SK-N-SH treated with all-trans-retinoic acid at 6 μM for 48 hours (cell line): ENCODE measurements at places on chromosomes 1 and 21.

GRCh38 chr1:159779403-159779851 is 1.3 kb upstream of the DUSP23 start:
- ATAC-seq: no peak

- ATAC-seq: no peak
Observed at GRCh38 chr1:222600281-222600680, 10.5 kb upstream of the TAF1A start.

DNA sequence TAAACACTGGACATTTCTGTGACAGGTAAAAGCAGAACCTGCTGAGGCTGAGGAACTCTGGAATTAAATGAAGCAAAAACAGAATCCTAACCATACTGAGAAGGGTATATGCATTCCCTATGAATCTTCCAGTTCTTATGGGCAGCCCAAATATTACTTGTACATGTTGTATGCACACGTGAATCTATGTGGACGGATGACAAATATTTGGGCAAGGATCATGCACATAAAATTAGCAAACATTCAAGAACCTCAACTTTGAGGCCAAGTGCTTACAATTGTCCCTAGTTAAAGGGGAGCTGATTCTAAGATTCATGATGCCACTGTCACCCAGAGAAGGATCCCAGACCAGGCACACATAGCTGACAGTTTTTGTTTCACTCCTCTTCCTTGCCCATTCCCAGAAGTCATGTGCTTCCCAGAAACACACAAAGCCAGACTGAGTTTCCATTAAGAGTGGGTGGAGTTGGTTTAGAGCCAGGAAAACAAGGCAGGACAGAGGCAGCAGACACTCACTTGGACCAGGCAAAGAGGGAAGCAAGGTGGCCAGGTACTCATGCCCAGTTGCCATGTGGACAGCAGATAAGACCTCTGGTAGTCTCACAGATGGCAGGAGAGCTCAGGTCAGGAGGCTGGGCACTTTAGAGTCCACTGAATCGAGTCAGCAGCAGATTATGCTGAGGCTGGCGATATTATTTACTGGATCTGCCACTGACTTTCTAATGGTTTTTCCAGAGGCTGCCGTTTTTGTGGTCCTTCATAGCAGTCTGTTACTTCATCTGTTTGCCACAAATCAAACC is 25.6 kb downstream of the AK2 start:
- no peak; the same call in 2 of the 3 replicates for ATAC-seq

GRCh38 chr1:109622137-109622892 is 2.7 kb downstream of the AMPD2 start:
- ATAC-seq: no peak

GRCh38 chr1:58390091-58390490 is 156.4 kb downstream of the OMA1 start:
- no peak for ATAC-seq

DNA sequence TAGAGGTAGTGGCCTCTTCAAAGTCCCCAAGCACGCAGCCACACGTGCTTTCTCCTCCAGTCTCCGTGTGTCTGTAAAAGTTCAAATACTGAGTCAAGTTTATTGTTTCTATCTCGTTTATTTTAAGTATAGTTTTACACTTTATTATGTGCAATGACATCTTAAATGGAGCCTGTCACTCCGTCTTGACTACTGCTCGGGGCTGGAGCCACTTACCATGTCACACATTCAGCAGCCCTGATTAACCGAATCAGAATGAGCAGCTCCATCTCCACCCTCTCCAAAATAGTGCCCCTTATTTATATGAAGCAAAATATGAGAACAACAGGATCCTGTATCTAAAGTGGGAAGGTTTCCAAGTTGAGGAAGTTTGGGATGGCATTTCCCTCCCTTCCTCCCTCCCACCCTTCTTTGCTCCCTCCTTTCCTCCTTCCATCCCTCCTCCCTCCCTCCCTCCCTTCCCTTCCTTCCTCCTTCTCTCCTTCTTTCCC is 201.0 kb downstream of the PBX1 start:
- ATAC-seq: no peak

GRCh38 chr1:176557543-176558258 is 94.7 kb downstream of the PAPPA2 start:
- no peak for ATAC-seq

- peak; percentile 38 for ATAC-seq
Observed at GRCh38 chr1:41359211-41360073, 1.8 kb upstream of the FOXO6 start.

DNA sequence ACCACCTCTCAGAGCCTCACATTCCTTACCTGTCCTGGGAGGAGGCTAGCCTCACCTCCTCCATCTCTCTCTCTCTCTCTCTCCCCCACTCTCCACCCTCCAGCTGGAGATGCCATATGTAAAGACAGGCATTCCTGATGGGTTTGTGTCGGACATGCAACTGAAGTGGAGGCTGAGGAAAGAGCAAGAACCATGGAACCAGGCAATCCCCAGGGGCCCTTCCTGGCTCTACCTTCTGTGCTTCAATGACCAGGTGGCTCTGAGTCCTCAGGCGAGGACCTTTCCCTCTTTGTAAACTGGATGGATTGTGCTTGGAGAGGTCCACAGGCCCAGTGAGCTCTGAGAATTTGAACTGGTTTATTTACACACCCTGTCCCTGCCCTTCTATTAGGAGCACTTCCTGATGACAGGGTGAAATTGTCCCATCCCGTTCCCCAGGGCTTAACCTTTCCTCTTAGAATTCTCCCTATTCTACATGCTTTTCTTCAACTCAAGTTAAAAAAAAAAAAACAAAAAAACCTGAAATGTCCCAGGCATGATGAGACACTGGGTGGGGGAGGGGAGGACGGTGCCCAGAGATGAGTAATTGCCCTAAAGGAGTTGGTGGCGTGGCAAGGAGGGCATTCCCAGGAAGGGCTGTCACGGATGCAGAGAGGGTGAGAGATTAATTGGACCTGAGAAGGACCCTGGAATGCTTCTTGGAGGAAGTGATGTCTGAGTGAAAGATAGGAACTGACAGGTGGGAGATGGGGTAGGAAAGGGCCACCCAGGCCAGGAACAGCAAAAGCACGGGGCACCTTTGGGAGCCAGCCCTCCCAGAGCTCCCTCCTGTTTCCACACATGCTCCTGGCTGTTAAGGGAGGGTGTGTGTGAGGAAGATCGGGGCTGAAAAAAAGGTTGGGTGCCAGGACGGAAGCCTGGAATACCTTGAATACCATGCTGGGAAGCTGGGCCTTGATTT is 50.2 kb upstream of the WASF2 start:
- peak; percentile 23 for ATAC-seq

DNA sequence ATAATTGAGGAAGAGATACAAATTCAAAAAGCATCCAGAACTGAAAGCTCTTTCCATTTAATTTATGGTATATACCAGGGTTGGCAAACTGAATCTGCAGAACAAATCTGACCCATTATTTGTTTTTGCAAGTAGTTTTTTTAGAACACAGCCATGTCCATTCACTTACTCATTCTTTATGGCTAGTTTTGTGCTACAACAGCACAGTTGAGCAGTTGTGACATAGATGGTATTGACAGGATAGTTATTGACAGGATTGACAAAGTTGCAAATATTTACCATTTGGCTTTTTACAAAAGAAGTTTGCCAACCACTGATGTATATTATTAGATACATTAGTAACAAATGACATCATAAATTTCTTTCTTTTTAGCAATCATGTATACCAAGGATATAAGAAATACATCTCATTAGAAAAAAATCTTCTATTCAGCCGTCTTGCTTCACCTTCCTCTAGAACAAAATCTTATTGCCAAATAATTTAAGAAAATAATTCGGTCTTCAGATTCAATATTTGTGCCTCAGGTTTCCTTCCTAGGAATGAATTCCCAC is 9.4 kb downstream of the ADAMTS1 start:
- ATAC-seq: no peak

- peak; percentile 98 for ATAC-seq
Observed at GRCh38 chr1:210400043-210400840, 71.5 kb downstream of the HHAT start.

DNA sequence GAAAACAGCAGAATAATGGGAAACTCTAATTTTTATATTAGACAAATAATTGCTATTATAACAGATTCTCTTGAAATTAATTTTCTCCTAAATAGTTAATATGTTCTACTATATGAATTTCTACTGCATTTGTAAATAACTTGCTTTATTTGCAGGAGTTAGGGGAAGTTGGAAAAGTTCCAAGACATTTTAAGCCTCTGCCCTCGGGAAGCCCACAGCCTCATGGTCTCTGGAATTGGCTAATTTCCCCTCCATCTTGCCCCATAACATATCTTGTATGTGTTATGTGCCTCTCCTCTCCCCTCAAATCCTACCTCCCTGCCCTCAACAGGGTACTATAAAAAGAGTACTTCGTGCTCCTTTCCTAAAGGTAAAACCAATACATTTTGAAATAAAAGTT is 271.4 kb upstream of the NR5A2 start:
- ATAC-seq: no peak

DNA sequence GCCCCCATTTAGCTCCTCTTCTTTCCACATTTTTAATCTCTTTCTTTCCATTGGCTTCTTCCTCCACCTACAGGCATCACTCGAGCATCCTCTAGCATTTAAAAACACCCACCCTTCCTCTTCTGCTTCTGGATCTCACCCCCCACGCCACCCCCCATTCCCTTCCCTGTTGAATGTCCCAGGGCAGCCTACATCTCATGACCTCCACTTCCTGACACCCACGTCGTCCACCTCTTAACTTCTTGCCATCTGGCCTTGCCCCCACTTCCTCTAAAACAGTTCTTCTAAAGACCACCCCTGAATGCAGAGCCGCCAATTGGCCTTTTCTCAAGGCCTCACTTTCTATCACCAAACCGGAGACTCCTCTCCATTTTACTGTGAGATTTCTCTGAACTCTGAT is 6.1 kb upstream of the ETNK2 start:
- ATAC-seq: no peak

DNA sequence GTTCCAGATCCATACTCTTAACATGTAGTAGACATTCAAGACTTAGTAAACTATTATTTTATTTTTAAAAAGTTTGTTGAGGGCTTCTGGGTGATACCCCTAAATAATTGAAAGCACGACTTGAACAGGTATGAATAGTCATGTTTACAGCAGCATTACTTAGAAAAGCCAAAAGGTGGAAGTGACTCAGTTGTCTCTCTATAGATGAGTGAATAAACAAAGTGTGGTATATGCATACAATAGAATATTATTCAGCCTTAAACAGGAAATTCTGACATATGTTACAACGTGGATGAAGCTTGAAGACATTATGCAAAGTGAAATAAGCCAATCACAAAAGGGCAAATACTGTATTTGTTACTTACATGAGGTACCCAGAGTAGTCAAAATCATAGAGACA is 26.5 kb downstream of the TSNAX start:
- ATAC-seq: no peak

GRCh38 chr1:204431310-204432184 is 19.9 kb upstream of the PPP1R15B start:
- ATAC-seq: peak; percentile 98

- no peak for ATAC-seq
Observed at GRCh38 chr21:45774291-45774690, 130.8 kb downstream of the PCBP3 start.

GRCh38 chr1:151710187-151710840 is 6.3 kb downstream of the CELF3 start:
- ATAC-seq: peak; percentile 43

DNA sequence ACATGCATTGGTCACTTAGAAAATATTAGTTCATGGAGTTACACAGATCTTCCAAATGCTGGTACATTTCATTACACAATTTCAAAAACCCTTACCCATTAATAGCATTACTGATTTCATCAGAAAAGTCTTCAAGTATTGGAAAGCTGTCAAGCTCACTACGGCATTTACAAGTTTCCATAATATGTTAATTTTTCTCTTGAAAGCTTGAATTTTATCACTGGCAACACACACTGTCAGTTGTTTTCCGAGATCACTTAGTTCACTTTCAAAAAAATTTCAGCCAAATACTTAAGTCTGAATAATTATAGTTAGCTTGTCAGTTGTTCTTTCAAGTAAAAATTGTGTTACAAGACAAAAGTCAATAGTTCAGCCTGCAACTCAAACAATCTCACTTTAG is 18.0 kb downstream of the ASTN1 start:
- no peak for ATAC-seq

DNA sequence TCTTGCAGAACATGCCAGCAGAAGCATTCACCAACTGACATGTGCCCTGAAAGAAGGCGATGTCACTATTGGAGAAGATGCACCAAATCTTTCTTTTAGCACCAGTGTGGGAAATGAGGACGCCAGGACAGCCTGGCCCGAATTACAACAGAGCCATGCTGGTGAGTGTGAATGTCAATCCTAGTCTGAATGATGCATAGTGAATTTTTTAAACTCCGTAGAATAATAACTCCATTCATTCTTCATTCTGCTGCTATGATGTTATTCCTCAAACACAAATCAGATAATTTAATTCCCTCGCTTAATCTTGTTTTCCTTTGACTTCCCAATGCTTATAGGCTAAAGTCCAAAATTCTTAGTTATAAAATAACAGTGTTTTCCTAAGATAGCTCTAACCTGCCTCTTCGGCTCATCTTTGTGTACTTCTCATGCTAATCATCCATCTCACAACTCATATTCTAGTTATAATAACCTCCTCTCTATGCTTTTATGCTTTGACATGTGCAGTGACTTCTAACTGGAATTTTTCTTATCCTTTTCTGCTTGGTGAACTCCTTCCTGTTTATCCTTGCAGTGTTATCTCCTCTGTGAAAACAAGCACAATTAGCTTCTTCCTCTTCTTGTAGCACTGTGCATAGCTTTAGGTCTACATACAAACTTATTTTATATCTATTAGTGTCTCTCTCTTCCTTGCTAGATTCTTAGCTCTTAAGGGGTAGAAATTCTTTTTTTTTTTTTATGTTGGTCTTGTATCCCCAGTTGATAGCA is 14.4 kb downstream of the SDCCAG8 start:
- peak; percentile 3; the same call in 1 of the 3 replicates for ATAC-seq

- no peak for ATAC-seq
Observed at GRCh38 chr21:33566514-33566913, 22.0 kb downstream of the DONSON start.

DNA sequence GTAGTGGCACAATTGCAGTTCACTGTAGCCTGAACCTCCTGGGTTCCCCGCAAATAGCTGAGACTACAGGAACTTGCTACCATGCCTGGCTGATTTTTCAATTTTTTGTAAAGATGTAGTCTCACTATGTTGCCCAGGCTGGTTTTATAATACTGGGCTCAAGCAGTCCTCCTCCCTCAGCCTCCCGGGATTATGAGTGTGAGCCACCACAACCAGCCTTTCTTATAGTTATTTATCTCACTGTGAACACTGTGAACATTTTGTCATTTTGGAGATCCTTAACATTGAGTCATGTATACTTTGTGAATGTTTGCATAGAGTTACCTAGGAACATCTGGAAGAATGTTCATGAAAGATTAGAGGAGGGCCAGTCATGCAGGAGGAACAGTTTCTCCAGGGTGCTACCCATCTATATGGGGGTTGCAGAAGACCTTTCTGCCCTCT is 127.1 kb upstream of the CACYBP start:
- no peak for ATAC-seq
